ENCODE measurements at places on chromosomes 7 and 10. TPM values are rescaled to one million over a fixed set of nuclear protein-coding genes. Genes with fewer than 3 reads are reported as not detected.

The NPSR1 gene
- not detected for total RNA-seq

The CH25H gene
- 0.21 TPM for total RNA-seq

The STEAP1B gene
- 0.28 TPM for total RNA-seq

- peaks cover 51% of the 10 kb centered on the region for H3K27me3 ChIP-seq
- H3K36me3 ChIP-seq: no peaks in the 10 kb centered on the region
- H3K27ac ChIP-seq: no peak overlapping the region
- no peak for DNase-seq
- no peaks in the 10 kb centered on the region for H3K4me1 ChIP-seq
Measured at GRCh38 chr10:133101416-133101810, 13.7 kb downstream of the ADGRA1 start.
